Globus pallidus (tissue), 1 donor: ENCODE measurements at places on chromosomes 5 and 9.
A peak's percentile ranks its signal among the peaks of the same experiment; 100 is the strongest.

DNA sequence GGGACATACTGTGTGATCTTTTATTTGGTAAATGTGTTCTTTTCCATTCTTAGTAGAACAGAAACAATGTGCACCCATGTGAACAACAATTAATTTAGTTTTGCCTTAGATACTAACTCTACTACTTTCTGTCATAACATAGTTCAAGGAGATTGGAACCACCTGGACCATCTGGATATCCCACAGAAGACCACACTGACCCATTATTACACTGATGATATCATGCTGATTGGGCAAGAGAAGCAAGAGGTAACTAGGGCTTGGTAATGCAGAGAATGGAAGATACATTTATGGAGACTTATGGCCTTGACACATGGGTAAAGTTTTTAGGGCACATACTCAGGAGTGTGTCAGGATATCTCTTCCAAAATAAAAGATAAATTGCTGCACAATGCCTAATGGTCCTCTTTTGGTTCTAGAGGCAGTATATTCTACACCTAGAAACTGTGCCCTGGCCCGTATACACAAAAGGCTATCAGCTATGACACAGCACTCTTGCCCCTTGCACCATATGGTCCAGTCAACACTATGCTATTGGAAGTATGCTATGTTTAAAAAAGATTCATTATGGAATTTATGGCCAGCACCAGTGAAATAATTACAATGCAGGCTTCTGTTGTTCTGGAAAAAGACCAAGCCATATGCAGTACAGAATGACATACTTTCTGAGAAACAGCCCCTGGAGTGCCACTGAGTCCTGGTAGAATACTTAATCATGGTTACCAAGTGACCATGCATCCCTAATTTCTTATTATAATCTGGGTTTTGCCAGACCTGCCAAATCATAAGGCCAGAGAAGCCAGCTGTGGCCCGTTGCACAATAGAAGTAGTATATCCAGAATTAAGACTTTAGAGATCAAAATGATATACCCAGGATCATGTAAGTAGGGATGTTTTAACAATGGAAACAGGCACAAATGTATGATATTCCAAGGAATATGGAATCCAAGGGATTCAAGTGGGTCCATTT lies 41.6 kb upstream of the MROH2B start:
- DNase-seq = no peak

GRCh38 chr5:65927503-65928321 lies 1.3 kb downstream of the ERBIN start:
- peak; percentile 71 for DNase-seq

DNA sequence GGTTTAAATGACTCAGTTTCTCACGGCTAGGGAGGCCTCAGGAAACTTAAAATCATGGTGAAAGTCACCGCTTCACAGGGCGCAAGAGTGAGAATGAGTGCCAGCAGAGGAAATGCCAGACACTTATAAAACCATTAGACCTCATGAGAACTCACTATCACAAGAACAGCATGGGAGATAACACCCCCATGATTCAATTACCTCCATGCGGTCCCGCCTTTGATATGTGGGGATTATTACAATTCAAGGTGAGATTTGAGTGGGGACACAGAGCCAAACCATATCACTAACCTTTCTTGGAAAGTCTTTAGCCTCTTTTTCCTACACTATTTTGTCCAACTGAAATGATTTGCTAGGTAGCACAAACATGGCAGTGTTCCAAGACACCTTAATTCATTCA lies 533.9 kb upstream of the NUDT12 start:
- DNase-seq = no peak

DNA sequence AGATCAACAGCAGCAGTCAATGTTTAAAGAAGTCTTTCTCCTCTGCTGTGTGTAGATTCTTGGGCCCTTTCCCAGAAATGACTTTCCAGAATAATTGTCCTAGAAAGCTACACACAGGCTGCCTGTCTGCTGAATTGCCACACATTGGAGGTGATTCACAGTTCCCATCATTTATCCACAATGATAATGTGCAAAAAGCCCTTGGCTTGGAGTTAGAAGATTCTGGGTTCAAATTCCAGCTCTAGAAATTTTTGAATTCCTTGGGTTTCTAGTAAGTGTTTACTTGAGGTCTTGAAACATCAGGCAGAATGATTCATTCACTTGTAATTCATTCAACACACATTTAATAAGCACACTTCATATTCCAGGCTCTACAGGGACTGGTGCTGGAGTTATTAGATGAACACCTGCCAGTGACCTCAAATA lies 28.6 kb upstream of the EPB41L4B start:
- DNase-seq = peak; percentile 32

DNA sequence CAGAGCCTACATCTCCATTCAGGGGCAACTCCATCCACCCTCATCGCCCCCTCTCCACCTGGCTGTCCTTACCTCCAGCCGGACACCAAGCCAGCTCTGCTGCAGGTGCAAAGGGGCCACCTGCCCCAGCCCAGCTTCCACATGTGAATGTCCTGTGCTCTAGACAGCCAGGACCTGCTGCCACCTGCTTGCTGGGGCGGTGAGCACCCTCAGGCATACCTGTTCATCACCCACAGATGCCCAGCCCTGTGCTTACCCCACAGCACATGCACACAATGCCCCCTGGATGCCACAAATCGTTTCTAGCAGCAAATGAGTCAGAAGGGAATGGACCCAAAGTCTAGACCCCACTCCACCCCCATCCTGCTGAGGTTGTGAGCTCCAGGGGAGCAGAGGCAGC lies 13.3 kb upstream of the NKD2 start:
- no peak for DNase-seq

GRCh38 chr5:10635257-10635866 lies 71.5 kb downstream of the ANKRD33B start:
- DNase-seq = no peak

DNA sequence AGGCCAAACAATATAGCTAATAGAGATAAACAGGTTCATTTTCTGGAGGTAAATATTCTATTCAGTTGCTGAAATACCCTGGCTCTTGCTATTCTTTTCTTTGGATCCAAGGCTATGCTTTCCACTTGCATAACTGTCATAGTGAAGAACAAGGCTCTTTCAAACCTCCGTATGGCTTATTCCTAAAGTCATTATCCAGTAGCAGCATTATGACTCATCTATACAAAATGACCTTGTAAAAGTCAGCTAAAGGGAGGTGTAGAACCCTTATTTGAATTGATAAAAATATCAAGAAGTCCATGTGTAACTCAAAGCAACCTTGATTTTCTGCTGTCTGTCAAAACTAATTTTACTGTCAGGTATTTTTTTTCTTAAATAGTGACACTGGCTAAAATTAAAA lies 447.8 kb downstream of the PLK2 start:
- DNase-seq = no peak

GRCh38 chr5:57398413-57399093 lies 84.1 kb downstream of the ACTBL2 start:
- DNase-seq = no peak

- no peak for DNase-seq
These were observed 153.3 kb downstream of the ESM1 start for GRCh38 chr5:54832045-54832444.

DNA sequence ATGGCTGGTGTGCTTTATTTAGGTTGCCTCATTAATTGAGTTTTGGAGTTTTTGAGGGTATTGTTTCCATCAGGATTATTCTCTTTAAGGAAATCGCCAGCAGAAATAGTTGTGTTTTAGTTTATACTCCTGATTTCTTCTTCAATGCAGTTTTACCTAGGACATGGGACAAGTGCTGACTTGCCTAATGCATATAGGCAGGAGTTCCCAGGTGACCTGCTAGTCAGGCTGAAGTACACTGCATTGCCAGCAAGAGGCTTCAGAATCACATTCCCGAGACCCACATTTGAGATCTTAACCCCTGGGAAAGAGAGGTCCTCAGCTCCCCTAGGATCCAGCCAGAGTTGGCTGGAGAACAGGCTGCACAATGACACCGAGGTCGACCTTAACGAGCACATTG lies 1.5 kb upstream of the OR1N2 start:
- no peak for DNase-seq

- DNase-seq = no peak
These were observed 54.4 kb downstream of the EXD3 start for GRCh38 chr9:137368431-137369035.

- DNase-seq = no peak
These were observed 435.4 kb downstream of the ZSWIM6 start for GRCh38 chr5:61767231-61768080.
